ENCODE measurements at places on chromosomes 1 and 21. TPM values are rescaled to one million over a fixed set of nuclear protein-coding genes. Genes with fewer than 3 reads are reported as not detected.

STIL gene
- 12.9 TPM for total RNA-seq

BRINP2 gene
- total RNA-seq, result not detected

HSPB7 gene
- total RNA-seq, result 19.6 TPM

NOTCH2 gene
- 309 TPM for total RNA-seq

DNASE2B gene
- total RNA-seq, result not detected

FCRL6 gene
- not detected for total RNA-seq

BPNT1 gene
- total RNA-seq, result 22.2 TPM

ACBD3 gene
- 105 TPM for total RNA-seq

NBPF19 gene
- total RNA-seq, result 20.4 TPM

CD247 gene
- not detected for total RNA-seq

AXDND1 gene
- 0.54 TPM for total RNA-seq

SPRR2G gene
- not detected for total RNA-seq

PEAR1 gene
- total RNA-seq, result 5.5 TPM

ASH1L gene
- 43.9 TPM for total RNA-seq

SFN gene
- total RNA-seq, result 0.78 TPM

IL20 gene
- total RNA-seq, result not detected

ZYG11A gene
- total RNA-seq, result 0.22 TPM

BCL2L15 gene
- total RNA-seq, result 0.22 TPM

GJA8 gene
- not detected for total RNA-seq

SPRR4 gene
- total RNA-seq, result not detected

ESRRG gene
- total RNA-seq, result not detected

FAM167B gene
- total RNA-seq, result 3.0 TPM

KLF17 gene
- total RNA-seq, result 1.4 TPM

PCSK9 gene
- total RNA-seq, result 0.86 TPM

SLFNL1 gene
- 0.43 TPM for total RNA-seq

PTTG1IP gene
- 631 TPM for total RNA-seq

ANXA9 gene
- 0.39 TPM for total RNA-seq

UBE2U gene
- total RNA-seq, result not detected

PCNT gene
- total RNA-seq, result 22.7 TPM

LCE1B gene
- not detected for total RNA-seq

CFHR1 gene
- 1.5 TPM for total RNA-seq

TMEM50B gene
- 43.4 TPM for total RNA-seq

GBP2 gene
- 60.1 TPM for total RNA-seq

RABIF gene
- 7.2 TPM for total RNA-seq

GSTM5 gene
- total RNA-seq, result 9.1 TPM

UBL4B gene
- total RNA-seq, result 0.32 TPM

MTARC1 gene
- 1.9 TPM for total RNA-seq

OPRD1 gene
- under 0.01 TPM for total RNA-seq

STPG1 gene
- total RNA-seq, result 12.2 TPM

SEMA6C gene
- total RNA-seq, result 1.4 TPM

OSCP1 gene
- 13.3 TPM for total RNA-seq

CNKSR1 gene
- total RNA-seq, result 0.26 TPM

FMO1 gene
- not detected for total RNA-seq

EDARADD gene
- total RNA-seq, result 1.2 TPM

NMNAT2 gene
- total RNA-seq, result 0.11 TPM

SPATA46 gene
- not detected for total RNA-seq

LMNA gene
- 1,017 TPM for total RNA-seq

DCST2 gene
- total RNA-seq, result not detected

ADGRL4 gene
- total RNA-seq, result 0.65 TPM

SERTAD4 gene
- total RNA-seq, result not detected

ARHGEF2 gene
- 117 TPM for total RNA-seq

ANKRD65 gene
- 1.7 TPM for total RNA-seq
